Amniotic stem cell (primary cell): ENCODE measurements at places on chromosomes 4 and X.
A peak's percentile ranks its signal among the peaks of the same experiment; 100 is the strongest.

GRCh38 chr4:21792736-21793135 lies 155.8 kb downstream of the KCNIP4 start:
- no peak for DNase-seq

DNA sequence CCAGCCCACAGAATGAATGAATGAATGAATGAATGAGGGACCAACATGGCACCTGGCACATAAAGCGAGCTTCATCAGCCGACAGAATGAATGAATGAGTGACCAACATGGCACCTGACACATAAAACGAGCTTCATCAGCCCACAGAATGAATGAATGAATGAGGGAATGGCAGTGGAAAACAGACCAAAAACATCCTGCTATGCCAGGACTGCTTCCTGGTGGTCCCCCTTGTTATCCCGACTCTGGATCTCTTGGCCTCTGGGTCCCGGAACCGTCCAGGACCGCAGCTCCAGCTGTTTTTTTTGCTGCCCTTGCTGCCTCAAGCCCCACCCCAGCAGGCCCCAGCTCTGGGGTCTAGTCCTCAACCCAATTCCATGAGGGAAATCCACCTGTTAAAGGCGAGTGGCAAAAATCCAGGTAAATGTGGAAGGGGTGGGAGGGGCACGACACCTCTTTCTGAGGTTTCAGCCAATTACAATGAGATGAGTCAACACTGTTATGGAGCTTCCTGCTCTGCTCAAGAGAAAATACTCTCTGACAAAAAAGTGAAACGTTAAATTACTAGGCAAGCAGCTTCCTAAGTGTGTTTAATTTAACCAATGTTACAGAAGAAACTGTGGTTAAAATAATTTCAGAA lies 72.0 kb upstream of the MTNR1A start:
- no peak for DNase-seq

DNA sequence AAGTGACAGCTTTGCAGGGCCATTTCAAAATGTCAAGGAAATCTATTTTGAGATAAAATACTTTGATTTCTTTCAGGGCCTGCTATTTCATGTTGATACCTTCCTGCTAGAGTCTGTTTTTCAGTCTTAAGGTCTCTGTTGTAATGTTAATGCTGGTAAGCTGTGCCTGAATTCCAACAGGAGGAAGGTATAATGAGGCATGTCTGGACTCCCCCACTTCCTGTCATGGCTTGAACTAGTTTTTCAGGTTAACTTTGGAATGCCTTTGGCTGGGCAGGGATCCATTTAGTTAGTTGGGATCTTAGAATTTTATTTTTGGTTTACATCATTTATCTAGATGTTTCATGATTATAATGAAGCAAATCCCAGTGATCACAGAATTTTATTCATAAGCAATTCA lies 279.0 kb downstream of the CFAP47 start:
- DNase-seq: no peak

- DNase-seq: no peak
Observed at GRCh38 chrX:129655547-129656249, 942 bp upstream of the APLN start.

DNA sequence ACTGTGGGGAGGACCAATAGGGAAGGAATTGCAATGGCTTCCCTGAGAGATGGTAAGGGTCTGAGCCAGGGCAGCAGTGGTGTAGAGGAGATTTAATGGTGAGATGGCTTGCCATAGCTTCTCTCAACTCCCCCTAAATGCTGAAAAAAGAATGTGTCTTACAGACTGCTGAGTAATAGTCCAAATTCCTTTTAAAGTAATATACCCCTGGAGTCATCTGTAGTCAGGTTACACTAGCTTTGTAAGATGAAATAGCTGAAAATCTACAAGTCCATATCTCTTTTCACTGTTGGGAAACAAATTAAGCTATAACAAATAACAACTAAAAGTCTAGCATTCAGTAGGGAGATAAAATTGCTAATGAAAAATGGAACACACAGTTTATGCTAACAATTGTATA lies 33.5 kb downstream of the MAPK10 start:
- peak; percentile 7 for DNase-seq

DNA sequence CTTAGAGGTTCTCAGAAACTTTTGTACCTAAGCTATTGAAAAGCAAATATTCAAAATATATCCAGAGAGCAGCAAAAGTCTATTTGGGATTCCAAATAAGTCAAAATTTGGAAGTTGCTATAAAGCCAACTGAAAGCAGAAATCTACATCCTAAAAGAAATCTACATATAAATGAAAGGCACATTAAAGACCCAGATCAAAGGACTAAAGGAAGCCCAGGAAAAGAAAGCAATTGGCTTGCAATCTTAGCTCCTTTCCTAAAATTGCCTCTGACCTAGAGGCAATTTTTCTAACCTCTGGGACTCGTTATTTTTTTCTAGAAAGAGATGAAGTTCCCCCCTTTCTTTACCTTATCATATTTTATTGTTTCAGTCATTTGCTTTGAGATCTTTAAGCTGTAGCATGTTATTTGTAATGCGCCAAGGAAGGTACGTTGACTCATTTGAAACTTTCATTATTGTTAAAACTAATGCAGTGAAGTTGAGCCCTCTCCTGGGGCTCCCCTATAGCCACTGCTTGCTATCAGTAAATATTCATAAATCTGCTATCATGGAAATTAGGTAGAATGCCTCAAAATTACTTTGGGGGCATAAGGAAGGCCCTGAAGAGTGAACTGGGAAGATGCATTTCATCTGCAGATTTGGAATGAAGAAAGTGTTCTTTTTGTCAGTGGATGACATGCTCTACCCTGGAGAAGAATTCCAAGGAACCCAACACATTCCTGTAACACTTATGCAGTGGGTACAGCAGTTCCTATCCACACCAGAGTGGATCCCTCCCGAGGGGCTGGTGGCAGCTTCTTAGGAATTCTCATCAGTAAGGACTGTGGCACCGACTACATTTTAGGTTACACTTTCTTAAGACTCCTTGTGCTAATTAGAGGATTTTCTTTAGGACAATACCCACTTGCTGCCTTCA lies 177.8 kb upstream of the IGFBP7 start:
- no peak for DNase-seq

- no peak for DNase-seq
Observed at GRCh38 chrX:19555236-19555635, 39.9 kb upstream of the MAP3K15 start.

DNA sequence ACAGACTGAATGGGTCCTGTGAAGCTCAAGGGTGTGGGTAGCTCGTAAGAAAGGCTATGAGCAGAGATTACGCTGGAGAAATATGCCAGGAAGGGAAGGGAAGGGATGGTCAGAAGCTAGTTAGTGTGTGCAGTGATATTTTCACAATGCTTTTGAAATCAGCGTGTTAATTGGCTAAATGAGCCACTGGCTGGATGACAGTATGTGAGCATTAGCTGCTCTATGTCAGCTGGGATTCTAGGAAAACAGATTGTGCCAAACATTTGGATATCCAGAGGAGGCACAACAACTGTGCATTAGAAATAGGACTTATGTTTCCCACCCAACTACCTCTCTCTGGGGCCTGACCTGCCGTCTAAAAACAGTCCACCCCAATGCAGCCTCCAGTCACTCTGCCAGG lies 168.5 kb downstream of the DHRSX start:
- DNase-seq: no peak

DNA sequence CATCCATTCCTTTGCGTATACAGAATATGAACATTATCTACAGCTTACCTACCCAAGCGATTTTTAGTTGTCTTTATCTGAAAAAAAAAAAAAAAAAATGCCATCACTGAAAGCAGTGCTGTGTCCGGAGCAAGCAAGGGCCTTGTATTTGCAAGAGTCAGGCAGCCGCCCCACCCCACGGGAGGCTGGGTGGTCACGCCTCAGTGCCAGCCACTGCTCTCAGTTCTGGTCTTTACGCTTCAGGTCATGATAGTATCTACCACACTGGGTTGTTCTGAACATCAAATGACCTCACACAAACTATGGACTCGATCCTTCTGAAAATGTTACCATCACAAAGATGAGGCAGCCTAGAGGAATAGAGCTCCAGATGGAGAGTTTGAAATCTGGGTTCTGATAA lies 62.7 kb upstream of the HELT start:
- no peak for DNase-seq

DNA sequence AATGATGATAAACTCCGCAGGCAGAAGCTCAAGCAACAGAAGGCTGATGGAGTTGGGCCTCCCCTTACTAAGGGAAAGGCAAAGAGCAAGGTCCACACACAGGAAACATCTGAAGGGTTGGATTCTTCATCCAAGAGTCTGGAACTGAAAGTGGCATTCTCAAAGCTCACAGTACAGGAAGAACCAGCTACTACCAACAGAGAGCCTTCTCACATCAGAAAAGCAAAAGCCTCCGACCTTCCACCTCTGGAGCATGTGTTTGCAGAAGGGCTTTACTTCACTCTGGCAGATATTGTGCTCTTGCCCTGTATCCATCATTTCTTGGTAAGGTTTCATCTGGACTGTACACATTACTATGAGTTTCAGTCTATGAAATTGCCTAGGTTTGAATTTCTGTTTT lies 10.6 kb downstream of the GSTCD start:
- no peak for DNase-seq

GRCh38 chr4:38609614-38610013 lies 54.4 kb upstream of the KLF3 start:
- no peak for DNase-seq

- DNase-seq: no peak
Observed at GRCh38 chr4:153322791-153323190, 21.7 kb upstream of the MND1 start.

GRCh38 chr4:22192084-22192511 lies 243.5 kb upstream of the KCNIP4 start:
- DNase-seq: no peak

GRCh38 chr4:87575408-87575807 lies 32.9 kb upstream of the DSPP start:
- DNase-seq: no peak

GRCh38 chr4:188732131-188732530 lies 592.9 kb downstream of the TRIML1 start:
- DNase-seq: no peak

GRCh38 chr4:34202154-34202553 lies 2042.2 kb downstream of the ARAP2 start:
- no peak for DNase-seq
